ENCODE measurements at places on chromosomes 2 and 18.

DNA sequence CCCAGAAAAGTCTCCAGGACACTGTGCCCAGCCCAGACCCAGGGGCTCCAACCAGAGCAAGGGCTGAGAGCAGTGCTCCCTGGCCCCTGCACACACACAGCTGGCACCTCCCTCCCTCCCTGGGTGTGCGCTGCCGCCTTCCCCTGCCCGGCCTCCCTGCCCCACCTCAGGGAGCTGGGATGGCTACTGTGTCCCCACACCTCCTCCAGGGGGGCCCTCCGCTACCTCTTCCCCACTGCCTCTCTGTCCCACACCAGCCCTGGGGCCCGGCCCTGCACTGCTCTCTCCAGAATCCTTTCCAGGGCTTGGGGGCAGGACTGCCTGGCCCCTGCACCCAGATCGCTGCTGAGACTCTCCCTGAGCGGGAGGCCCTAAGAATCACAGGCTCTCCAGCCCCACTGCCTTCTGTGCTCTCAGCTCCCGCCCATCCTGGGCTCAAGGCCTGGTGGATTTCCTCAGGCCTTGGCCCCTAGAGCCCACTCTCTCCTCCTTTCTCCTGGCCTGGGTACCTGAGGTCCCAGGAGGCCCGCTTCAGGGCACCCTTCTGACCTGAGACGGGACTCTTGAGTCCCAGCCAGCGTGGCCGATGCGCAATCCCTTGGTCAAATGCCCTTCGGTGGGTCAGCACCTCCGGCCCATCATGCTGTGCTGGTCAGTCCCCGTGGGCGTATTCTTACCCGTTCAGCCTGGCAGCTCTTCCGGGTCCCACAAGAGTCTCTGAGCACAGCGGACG lies 276.8 kb upstream of the HDAC4 start:
- H3K4me1 ChIP-seq: no peaks in the 10 kb centered on the region
- H3K27me3 ChIP-seq: peaks cover 38% of the 10 kb centered on the region
- H3K27ac ChIP-seq: no peak overlapping the region
- no peak overlapping the region for H3K4me3 ChIP-seq

DNA sequence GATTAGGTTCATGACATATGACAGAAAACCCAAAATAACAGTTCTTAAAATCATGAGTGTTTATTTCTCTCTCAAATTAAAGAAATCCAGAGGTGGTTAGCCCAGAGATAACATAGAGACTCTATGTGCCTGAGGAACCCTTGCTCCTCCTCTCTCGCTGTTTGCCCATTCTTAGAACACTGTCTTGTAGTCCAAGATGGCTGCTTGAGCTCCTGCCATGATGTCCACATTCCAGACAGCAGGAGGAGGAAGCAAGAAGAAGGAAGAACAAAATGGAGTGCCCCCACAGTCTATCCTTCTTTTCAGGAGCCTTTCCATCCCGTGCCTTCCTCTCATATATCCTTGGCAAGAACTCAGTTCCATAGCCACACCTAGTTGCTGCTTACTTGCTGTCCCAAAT lies 13.9 kb upstream of the ST8SIA5 start:
- no peak overlapping the region for H3K27ac ChIP-seq
- no peak overlapping the region for H3K4me3 ChIP-seq
- no peaks in the 10 kb centered on the region for H3K4me1 ChIP-seq

GRCh38 chr2:67289271-67289670 lies 107.9 kb upstream of the ETAA1 start:
- H3K4me3 ChIP-seq: no peak overlapping the region
- no peaks in the 10 kb centered on the region for H3K27me3 ChIP-seq
- H3K36me3 ChIP-seq: no peaks in the 10 kb centered on the region
- H3K4me1 ChIP-seq: no peaks in the 10 kb centered on the region

GRCh38 chr2:42094114-42094513 lies 46.3 kb downstream of the PKDCC start:
- no peaks in the 10 kb centered on the region for H3K36me3 ChIP-seq

DNA sequence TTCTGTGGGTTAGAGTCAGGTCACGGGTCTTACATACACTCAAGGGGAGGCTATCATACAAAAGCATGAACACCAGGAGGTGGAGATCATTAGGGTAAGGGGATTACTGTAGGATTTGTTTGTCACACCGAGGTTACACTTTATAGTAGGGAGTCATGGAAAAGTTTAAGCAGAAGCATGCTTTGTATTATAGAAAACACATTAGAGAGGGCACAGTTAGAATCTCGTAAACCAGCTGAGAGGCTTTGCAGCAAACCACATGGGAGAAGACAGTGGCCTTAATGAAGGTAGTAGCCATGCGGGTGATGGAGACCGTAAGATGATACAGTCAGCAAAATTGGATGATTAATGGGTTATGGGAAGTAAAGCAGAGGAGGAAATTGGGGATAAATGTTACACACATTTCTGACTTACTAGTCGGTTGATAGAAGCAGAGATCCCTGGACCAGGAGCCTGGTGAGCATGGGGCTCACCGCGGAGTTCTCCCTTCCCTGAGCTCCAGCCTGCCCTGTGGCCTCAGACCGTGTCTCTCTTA lies 75.6 kb downstream of the MAPRE2 start:
- H3K27me3 ChIP-seq: no peaks in the 10 kb centered on the region
- H3K27ac ChIP-seq: no peak overlapping the region
- H3K4me1 ChIP-seq: peaks cover 65% of the 10 kb centered on the region
- no peak overlapping the region for H3K4me3 ChIP-seq
- peaks cover 29% of the 10 kb centered on the region for H3K36me3 ChIP-seq

DNA sequence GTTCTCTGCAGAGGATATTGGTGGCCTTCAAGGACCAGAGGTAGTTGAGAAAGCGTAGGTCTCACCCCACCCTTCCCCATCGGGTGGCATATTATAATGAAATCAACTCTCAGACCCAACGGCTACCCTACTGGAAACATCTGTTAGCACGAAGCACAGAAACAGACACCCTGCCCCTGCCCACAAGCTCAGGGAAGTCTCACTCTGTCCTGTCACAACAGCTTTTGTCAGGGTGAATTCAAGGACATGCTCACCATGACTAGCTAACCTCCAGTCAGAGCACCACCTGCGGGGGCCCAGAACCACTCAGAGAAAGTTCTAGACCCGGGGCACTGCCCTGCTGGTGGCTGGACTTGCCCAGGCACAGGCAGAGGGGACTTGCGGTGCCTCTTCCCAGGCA lies 3.5 kb upstream of the B3GNT7 start:
- ATAC-seq: peak; percentile 57
- peaks cover 21% of the 10 kb centered on the region for H3K36me3 ChIP-seq
- H3K27me3 ChIP-seq: no peaks in the 10 kb centered on the region

DNA sequence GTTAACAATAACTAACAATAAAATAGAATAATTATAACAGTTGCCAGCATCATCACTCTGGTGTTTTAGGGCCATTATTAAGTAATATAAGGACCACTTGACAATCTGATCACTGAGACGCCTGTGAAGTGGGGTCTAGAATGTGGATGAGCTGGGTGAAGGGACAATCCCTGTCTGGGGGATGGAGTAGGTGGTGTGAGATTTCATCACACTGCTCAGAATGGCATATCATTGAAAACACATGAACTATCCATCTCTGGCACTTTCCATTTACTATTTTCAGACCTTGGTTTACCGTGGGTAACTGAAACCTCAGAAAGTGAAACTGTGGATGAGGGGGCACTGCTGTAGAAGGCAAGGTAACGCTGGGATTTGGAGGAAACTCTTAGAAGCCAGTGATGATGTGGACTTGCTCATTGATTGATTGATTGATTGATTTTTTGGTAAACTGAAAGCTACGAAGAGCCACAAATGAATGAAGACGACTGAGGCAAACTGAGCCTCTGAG lies 204.4 kb upstream of the TWIST2 start:
- ATAC-seq: no peak
- H3K27me3 ChIP-seq: peaks cover 22% of the 10 kb centered on the region

DNA sequence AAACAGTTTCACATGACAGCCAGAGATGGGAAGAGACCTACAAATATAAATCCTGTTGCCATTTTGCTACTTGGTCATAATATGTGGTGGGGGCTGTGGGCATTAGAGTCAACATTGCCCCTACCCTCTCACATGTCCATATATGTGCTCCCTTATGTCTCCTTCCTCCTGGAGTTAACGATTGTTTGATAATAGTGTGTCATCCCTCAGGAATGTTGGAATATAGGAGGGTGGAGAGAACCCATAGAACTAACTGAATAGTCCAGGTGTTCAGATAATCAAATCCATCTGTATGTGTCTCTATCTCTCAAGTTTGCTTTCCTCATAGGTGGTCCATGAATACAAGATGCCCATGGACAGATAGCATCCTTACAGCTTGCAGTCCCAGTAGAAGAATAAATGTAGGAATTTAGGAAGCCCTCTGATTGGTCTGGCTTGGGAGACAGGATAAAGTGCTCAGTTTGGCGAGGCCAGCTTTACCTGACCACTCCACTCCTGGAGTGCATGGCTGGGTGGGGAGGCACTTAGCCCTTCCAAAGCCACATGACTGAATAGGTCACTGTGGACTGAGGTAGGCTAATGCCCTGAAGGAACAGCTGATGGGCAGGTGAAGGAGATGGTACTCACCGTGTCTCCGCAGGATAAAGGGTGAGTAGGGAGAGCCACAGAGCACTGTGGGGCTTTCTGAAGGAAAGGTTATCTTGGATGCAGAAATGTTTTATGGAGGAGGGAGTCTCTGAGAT lies 166.9 kb downstream of the CDCA7 start:
- peak; percentile 51 for ATAC-seq
- H3K4me1 ChIP-seq: no peaks in the 10 kb centered on the region
- H3K27ac ChIP-seq: no peak overlapping the region
- H3K27me3 ChIP-seq: peaks cover 14% of the 10 kb centered on the region
- no peaks in the 10 kb centered on the region for H3K36me3 ChIP-seq
- H3K4me3 ChIP-seq: no peak overlapping the region

GRCh38 chr2:222430071-222430470 lies 5.7 kb downstream of the SGPP2 start:
- peaks cover 20% of the 10 kb centered on the region for H3K36me3 ChIP-seq
- no peak overlapping the region for H3K27ac ChIP-seq
- no peaks in the 10 kb centered on the region for H3K27me3 ChIP-seq
- no peak for ATAC-seq
- no peak overlapping the region for H3K4me3 ChIP-seq

- no peaks in the 10 kb centered on the region for H3K36me3 ChIP-seq
- peaks cover 65% of the 10 kb centered on the region for H3K4me1 ChIP-seq
- H3K4me3 ChIP-seq: peak within 1 kb of the TSS; percentile 87
Observed at GRCh38 chr2:230864605-230865306, at the start of gene ITM2C. ITM2C (plus strand) TSS chr2:230864942; CDS start chr2:230865026, 84 bp downstream.

GRCh38 chr2:108458082-108458481 lies 9.1 kb downstream of the GCC2 start:
- H3K27me3 ChIP-seq: no peaks in the 10 kb centered on the region
- H3K4me1 ChIP-seq: peaks cover 49% of the 10 kb centered on the region
- no peak for ATAC-seq
- H3K27ac ChIP-seq: no peak overlapping the region
- peaks cover 84% of the 10 kb centered on the region for H3K36me3 ChIP-seq

DNA sequence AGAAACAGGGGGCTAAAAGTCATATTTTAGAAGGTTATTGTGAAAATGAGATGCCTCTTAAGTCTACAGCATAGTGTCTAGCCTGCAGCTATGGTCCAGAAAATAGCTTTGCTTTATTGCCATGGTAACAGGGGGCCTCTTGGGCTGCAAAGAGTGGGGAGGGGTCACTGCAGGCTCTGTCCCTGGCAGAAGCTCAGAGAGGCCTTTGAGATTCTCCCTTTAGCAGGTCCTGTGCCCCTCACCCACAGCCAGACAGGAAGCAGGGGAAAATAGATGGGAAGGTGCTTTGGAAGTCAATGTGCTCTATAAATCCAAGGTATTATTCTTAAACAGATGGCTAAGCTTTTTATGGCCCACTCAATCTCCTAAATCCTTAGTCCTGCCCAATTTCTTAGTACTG lies 1021.3 kb upstream of the GYPC start:
- no peak overlapping the region for H3K4me3 ChIP-seq
- no peaks in the 10 kb centered on the region for H3K4me1 ChIP-seq
- no peak for ATAC-seq
- H3K27ac ChIP-seq: no peak overlapping the region

DNA sequence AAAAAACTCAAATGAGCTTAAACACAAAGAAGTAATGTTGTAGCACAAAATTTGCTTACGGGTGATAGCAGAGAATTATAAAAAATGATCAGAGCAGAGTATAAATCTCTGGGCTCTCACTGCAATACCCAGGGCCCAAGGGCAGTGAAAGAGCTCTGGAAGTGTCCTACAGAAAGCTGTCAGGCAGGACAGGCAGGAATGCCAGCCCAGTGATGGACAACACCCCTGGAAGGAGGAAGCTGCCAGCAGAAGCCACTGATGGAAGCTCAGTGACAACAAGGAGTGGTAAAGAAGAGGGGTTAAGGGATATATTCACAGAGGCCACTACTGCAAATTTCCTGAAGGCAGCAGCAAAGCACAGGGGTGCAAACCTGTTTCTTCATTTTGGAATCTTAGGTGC lies 214.9 kb downstream of the L3MBTL4 start:
- no peaks in the 10 kb centered on the region for H3K27me3 ChIP-seq
- no peaks in the 10 kb centered on the region for H3K4me1 ChIP-seq
- no peak overlapping the region for H3K27ac ChIP-seq
- H3K36me3 ChIP-seq: peaks cover 4% of the 10 kb centered on the region

DNA sequence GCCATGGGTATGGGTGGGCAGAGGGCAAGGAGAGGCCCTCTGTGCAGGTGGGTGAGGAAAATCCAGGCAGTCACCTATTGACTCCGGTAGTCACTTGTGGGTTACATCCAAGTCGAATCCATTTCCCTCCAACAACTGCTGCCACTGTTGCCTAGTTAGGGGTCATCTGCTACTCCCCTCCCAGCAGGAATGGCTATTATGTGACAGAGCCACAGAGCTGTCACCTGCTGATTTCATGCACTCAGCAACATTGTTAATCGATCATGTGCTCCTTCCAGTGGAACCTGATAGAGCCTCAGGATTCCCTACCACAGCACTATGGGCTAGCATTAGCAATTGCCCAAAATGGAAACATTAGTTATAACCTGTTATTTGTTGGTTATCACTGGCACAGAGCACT lies 31.4 kb downstream of the POLR1A start:
- H3K4me1 ChIP-seq: peaks cover 27% of the 10 kb centered on the region
- ATAC-seq: no peak
- H3K4me3 ChIP-seq: no peak overlapping the region
- peaks cover 65% of the 10 kb centered on the region for H3K36me3 ChIP-seq
